ENCODE measurements at places on chromosomes 4 and X.

DNA sequence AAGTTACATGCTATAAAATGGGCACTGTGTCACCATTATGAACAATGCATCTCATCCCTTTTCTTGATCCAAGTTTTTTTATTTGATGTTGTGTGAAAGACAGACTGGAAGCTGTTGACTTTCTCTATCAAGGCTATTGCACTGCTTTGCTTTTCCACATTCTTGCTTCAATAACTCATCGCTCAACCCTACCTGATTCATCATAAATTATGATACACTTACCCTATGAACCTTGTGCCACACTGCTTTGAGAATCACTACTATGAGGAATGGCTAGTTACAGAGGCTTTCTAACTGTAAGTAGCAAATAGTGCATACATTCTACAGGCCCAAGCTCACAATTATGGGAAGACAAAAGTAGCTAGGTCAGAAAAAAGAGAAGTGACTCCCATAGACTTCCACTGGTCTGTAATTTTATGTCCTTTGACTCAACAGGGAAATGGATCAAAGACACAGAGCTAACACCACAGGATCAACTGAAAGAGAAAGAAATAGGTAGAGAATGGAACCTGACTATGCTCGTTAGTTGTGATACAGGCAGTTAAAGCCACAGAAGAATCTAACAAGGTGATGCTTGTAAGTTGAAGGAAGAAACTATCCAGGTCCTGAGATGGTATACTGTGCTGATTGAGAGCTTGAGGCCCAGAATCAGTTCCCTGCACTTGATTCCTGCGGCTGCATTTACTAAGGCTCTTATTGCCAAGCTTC is 163.5 kb downstream of the PPP3CA start:
- no peak for DNase-seq

DNA sequence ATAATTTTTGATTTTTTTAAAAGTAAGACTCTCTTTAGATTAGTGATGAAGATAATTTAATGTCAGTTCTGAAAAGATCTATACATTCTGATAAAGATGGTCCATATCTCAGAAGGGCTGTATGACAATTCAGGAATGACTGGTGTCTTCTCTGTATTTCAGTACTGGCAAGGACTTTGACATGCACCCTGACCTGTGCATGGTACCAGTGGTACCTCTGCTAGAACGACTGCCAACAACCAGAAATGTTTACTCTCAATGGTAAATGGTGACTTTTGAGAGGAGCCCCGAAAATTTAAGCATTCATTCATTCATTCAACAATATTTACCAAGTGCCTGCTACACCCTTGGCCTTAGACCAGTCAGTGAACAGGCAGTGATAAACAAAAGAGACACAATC is 4.8 kb downstream of the NR3C2 start:
- DNase-seq, result no peak

DNA sequence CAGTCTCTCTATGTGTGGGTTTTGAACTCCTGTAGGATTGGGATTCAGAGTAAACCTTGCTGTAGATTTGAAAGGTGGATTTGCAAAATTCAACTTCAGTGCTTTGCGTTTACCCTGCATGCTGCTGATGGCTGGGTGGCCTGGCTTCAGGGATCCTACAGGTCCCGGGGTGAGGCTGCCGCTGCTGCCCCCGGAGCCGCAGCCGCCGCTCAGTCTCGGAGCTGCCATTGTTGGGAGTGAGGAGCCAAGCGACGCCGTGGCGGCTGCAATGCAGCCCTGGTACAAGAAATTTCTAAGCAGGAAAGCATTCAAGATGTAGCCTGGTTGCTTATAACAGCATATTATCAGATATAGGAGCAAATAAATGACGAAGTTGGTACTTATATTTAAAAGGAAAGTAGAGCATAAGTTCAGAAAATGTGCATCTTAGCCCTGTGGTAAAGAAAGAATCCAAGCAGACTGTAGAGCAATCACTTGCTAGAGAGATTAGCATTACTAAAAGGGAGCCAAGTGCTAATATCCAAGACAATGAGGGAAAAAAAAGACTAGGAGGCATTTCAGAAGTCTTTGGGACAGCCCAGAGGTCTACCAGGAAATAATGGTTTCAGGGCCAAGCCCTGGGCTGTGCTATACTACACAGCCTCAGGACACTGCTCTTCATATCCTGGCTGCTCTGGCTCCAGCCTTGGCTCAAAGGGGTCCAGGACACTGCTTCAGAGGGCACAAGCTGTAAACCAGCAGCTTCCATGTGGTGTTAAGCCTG is 36.9 kb upstream of the CHIC1 start:
- DNase-seq, result no peak

GRCh38 chrX:106249706-106250379 is 81.7 kb downstream of the PWWP3B start:
- DNase-seq, result no peak

GRCh38 chrX:134547047-134547679 is 87.2 kb downstream of the HPRT1 start:
- no peak for DNase-seq

GRCh38 chr4:78673337-78673736 is 102.8 kb upstream of the BMP2K start:
- DNase-seq, result no peak

GRCh38 chr4:41656106-41656505 is 92.4 kb downstream of the PHOX2B start:
- DNase-seq, result no peak

DNA sequence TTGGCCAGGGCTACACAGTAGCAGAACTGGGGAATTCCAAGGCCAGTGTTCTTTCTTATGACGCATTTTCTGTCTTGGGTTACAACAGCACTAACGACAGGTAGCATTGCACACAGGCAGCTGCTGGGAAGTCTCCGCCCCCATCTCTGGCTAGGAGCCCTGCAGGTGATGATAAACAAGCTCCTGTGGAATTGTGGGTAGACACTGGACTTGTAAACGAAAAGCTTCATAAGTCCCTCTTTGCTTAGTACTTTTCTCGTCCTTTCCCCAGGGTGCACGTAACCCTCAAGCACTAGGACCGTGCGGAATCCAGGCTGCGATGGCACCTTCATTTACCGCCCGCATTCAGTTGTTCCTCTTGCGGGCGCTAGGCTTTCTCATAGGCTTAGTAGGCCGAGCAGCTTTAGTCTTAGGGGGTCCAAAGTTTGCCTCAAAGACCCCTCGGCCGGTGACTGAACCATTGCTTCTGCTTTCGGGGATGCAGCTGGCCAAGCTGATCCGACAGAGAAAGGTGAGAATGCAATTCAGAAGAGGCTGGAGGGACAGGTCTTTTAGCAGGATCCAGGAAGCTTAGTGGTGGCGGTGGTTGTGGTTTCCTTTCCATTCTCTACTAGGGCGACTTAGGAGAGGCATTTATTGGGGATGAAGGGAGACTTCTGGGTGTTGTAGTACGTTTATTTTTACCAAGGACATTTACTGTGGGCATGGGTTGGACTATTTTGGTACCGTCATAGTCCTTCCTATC is at the start of gene FAAH2:
FAAH2 (plus strand) TSS at position 200 of the 745 bp plus-strand sequence; CDS start at position 320, 120 bp downstream.
- DNase-seq, result peak; percentile 32

- no peak for DNase-seq
Observed at GRCh38 chrX:121781991-121782390, 734.6 kb downstream of the GLUD2 start.

DNA sequence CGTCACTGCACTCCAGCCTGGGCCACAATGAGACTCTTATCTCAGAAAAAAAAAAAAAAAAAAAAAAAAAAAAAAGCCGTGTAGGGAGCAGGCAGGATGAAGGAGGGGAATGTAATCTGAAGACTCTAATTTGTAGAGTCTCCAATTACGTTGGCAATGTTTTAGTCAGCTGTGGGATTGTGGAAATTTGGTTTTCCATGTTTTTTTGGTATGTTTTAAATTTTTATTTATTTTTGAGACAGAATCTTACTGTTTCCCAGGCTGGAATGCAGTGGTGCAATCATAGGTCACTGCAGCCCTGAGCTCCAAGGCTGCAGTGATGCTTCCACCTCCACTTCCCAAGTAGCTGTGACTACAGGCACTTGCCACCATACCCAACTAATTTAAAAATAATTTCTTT is 56.5 kb downstream of the NSD2 start:
- no peak for DNase-seq

GRCh38 chr4:101846550-101846949 is 56.0 kb downstream of the BANK1 start:
- DNase-seq, result no peak

GRCh38 chrX:76064825-76065224 is 108.0 kb upstream of the PBDC1 start:
- no peak for DNase-seq

- no peak for DNase-seq
Observed at GRCh38 chr4:150250293-150250997, 172.2 kb downstream of the DCLK2 start.

DNA sequence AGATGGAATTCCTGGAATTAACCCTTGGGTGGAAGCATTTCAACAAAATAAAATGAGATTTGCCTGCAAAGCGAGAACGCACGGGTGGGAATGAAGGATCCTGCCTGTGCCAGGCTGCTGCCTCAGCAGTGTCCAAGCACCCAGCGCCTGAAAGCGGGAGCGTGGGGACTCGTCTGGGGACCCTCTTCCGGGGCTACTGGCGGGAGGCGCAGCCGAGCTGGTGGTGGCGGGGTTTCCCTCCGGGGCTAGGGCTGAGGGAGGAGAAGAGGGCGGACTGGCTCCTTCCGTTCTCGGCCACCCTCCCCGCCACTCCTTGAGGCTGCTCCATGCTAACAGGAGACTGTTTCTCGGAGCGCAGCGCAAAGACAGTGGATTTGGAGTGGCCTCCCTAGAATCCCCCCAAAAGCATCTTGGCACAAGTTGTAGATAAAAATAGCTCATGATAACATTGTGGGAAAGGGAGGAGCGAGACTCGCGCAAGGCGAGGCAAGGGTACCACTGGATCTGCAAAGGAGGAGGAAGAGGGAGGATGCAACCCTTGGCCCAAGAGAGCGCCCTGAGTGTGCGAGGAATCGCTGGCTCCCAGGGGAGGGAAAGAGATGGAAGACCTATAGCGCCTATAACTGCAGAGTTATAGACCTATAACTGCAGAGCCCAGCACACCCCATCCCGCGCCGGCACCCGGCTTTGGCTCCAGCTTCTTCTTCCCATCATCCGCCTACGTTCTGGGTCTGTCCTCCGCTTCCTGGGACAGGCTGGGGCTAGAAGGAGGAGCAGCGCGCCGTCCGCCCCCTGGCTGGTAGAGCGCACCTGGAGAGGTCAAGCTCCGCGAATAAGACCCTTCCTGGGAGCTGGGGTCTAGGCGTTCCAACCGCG is 1.3 kb downstream of the HS3ST1 start:
- DNase-seq, result no peak

DNA sequence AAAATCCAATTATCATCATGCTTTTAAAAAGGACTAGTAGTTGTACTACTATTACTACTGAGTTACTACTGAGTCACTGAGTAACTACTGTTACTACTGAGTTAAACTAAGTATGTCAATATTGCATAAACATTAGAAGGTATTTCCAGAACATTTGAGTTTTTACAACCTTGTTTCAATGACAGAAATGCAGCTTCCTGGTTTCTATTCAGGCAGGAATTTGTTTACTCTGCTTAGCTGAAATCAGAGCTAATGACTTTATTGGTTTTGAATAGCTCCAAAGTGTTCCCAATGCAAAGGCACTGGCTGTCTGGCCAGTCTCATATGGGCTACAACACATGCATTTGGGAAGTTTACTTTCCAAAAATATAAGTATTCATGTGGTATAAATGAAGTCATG is 12.0 kb downstream of the RPS6KA6 start:
- no peak for DNase-seq

GRCh38 chr4:3480528-3481112 is 17.5 kb downstream of the DOK7 start:
- DNase-seq, result peak; percentile 77

DNA sequence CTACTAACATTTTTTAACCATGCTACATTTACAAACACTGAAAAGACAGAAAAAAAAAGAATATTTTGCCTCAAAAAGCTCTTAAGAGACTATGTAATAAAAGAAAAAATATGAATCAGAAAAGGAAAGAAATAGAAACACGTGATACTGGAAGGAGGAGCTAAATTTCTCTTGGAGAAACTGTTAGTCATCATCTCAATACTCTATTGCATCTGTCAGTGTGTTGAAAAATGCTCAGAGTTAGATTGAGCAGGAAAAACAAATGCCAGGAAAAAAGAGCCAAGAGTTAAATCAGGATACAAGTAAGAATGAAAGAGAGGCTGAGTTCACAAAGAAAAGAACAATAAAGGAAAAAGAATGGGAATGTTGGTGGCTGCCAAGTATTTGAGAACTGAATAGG is 2.6 kb downstream of the RAB28 start:
- no peak for DNase-seq

GRCh38 chrX:32269866-32270265 is 941.5 kb downstream of the DMD start:
- no peak for DNase-seq

DNA sequence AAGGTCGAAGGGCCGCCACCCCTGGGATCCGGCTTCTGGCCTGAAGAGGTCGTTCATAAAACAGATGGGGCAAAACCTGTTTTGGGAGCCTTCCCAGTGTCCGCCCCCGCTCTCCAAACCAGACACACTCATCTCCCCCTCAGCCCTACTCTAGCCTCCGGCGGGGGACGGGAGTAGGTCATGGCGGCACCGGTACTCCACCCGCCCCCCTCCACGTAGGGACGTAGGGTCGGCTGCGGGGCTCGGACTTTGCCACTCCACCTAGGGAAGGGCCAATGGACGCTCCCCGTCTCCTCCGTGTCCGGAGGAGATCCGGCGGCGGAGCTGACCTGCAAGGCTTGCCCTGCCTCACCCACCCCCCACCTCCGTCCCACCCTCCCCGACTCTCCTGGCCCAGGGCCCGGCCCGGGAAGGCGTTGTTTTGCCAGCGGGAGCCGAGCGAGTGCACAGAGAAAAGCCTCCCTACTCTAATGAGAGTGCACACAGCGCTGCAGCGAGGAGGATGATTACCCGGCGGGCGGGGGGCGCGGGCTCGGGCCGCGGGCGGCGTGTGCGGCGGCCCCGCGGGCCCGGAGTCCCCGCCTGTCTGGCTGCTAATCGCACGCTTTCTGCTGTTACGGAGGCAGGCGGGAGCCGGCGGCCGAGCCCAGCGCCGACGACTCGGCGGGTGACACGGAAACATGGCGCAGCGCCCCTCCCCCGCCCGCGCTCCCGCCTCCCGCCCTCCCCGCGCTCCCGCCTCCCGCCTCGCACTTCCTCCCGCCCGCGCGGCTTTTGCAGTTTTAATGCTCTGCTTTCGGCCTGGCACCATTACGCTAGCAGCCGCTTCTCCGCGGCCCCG is 8.3 kb upstream of the BCOR start:
- DNase-seq, result peak; percentile 58

DNA sequence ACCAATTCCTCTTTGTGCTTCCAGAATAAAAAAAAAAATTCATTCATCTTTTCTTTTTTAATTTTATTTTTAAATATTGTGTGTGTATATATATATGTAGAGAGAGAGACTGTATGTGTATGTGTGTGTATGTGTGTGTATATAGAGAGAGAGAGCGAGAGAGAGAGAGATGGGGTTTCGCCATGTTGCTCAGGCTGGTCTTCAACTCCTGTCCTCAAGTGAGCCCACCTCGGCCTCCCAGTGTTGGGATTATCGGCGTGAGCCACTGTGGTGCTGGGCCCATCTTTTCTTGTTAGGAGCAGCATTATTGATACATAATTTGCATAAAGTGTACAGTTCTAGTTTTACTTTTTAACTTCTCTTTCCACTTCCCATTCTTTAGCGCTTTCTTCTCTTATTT is 33.6 kb downstream of the KDM6A start:
- DNase-seq, result no peak

GRCh38 chr4:14792702-14793227 is 209.5 kb upstream of the CPEB2 start:
- DNase-seq, result no peak

All from stimulated activated CD4-positive, alpha-beta T cell treated with anti-CD3 and anti-CD28 coated beads, Interleukin-12 subunit alpha, Interleukin-12 subunit beta, amount 100 ng/mL, for 24 hours (primary cell).